CD4-positive, alpha-beta T cell treated with Interleukin-4 for 4 hours (primary cell): ENCODE measurements at places on chromosomes 5 and 9.

DNA sequence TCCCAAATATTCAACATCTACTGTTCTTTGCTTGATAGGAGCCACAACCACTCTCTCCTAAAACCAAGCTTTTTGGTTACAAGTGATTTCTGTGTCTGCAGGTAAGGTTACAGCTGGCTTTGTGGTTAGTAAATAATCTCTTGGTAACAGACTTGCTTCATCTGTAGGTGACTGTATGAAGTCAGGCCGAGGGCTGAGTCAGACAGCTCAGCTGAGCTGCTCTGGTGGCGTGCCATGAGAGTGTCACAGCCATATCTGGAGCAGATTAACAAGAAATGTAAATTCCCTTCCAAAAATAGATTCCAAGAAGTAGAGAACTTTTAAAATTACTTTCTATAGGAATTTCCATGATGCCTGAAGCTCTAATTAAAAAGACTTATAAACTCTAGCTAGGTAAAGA, 23.7 kb upstream of the TAS2R1 start:
- DNase-seq, result no peak

GRCh38 chr9:82504620-82505019, 516.0 kb downstream of the SPATA31D1 start:
- DNase-seq, result no peak

- no peak for DNase-seq
Observed at GRCh38 chr5:125295405-125295872, 549.0 kb upstream of the ZNF608 start.

- no peak for DNase-seq
Observed at GRCh38 chr9:137703842-137704508, 85.2 kb downstream of the EHMT1 start.

GRCh38 chr9:97179616-97180015, 127.8 kb upstream of the CCDC180 start:
- no peak for DNase-seq

DNA sequence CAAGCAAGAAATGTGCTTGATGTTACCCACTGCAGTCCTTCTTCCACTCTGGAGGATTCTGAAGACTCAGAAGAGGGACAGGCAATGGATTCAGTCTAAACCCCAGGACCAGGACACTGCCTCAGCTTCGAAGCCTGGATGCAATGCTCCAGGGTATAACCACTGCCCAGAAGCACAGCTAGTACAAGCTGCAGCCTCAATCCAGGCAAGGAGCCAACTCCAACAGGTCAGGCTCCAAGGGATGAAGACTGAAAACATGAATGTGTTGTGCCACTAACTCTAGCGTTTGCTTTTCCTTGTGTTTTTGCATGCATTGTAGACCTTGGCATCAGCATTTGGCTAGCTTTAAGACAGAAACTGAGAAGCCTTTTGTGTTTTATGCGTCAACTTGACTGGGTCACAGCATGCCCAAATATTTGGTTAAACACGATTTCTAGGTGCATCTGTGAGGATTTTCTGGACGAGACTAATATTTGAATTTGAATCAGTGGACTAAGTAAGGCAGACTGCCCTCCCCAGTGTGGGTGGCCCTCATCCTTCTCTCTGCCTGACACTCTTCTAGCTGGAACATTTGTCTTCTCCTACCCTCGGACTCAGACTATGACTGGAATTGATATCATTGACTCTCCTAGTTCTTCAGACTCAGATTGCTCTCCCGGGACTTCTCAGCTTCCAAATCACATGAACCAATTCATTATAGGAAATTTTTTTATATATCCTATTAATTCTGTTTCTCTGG, 20.5 kb upstream of the GPX3 start:
- no peak for DNase-seq

GRCh38 chr5:40654377-40654991, 25.2 kb upstream of the PTGER4 start:
- DNase-seq, result no peak

- no peak for DNase-seq
Observed at GRCh38 chr9:110029429-110029955, 178.5 kb downstream of the C9orf152 start.

- no peak for DNase-seq
Observed at GRCh38 chr9:87875831-87876545, 6.7 kb upstream of the SPATA31E1 start.

- DNase-seq, result no peak
Observed at GRCh38 chr5:73300337-73301207, 127.6 kb downstream of the TMEM174 start.

- DNase-seq, result peak; percentile 45
Observed at GRCh38 chr5:168987543-168988300, 313.2 kb downstream of the SLIT3 start.

DNA sequence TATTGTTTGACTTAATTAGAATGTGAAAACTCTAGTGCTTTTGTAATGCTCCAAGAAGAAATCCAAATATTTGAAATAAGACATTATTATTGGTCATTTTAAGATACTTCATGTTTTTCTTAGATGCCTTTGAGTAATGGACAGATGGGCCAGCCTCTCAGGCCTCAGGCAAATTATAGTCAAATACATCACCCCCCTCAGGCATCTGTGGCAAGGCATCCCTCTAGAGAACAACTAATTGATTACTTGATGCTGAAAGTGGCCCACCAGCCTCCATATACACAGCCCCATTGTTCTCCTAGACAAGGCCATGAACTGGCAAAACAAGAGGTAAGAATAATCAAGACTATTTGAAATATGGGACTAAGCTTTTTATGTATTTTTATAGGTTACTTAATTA, 69.2 kb upstream of the SREK1 start:
- DNase-seq, result no peak

GRCh38 chr5:180636403-180637075, 12.9 kb downstream of the FLT4 start:
- no peak for DNase-seq

DNA sequence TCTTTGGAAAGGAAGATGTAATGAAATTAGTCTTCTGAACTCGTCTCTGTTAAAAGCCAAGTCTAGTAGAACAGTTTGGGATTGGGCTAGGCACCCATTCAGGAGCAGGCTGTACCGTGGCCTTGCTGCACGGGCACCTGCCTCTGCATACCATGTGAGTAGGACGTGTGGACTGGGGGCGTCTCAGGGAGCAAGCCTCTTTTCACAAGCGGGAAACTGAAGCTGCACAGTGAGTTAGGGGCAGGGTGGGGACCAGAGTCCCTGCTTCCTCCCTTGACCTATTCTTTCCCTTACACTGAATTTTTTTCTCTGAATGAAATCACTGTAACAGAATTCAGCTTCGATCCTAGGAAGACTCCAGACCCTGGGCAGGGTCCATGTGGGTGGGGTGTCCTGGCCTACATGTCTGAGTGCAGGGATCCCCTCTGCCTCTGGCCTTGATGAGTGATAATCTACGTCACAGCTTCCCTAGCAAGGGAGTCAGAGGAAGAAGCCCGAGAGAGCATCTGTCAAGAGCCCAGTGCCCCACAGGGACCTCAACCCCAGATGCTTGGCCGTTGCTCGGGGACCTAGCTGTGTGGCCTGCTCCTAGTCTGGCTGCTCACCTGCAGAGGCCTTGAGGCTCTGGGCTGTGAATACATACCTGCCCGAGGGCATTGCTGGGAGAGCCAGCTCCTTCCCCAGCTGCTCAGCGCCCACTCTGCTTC, 15.1 kb downstream of the PHF2 start:
- DNase-seq, result no peak

DNA sequence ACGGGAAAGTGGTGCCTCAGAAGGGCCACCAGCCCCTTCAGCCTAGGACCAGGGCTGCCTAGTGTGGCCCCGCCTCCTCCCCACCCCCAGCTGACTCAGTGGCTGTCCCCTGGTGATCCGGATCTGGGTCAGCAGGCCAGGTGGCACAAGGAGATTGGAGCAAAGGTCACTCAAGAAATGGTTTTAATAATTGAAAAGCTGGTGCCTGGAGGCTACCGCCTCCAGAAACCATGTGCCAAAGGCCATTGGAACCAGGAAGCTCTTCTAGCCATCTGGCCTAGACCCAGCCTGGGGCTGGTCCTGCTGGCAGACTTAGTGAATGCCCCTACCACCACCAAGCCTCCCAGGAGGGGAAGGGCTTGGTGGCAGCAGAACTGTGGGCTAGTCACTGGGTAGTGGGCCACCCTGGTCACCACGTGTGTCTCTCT, 1.5 kb downstream of the ST6GALNAC4 start:
- no peak for DNase-seq

GRCh38 chr5:9903801-9904200, 273.6 kb upstream of the TAS2R1 start:
- DNase-seq, result no peak

GRCh38 chr9:123548741-123549545, 192.9 kb downstream of the CRB2 start:
- no peak for DNase-seq

- DNase-seq, result no peak
Observed at GRCh38 chr9:85118990-85119755, 449.6 kb downstream of the NTRK2 start.

- DNase-seq, result no peak
Observed at GRCh38 chr9:131432050-131432449, 38.2 kb downstream of the PRRC2B start.

- no peak for DNase-seq
Observed at GRCh38 chr5:102832445-102832844, 77.3 kb downstream of the PAM start.

- DNase-seq, result no peak
Observed at GRCh38 chr5:91319667-91320066, 63.5 kb downstream of the ARRDC3 start.

GRCh38 chr9:82757924-82758323, 305.0 kb downstream of the RASEF start:
- DNase-seq, result no peak

DNA sequence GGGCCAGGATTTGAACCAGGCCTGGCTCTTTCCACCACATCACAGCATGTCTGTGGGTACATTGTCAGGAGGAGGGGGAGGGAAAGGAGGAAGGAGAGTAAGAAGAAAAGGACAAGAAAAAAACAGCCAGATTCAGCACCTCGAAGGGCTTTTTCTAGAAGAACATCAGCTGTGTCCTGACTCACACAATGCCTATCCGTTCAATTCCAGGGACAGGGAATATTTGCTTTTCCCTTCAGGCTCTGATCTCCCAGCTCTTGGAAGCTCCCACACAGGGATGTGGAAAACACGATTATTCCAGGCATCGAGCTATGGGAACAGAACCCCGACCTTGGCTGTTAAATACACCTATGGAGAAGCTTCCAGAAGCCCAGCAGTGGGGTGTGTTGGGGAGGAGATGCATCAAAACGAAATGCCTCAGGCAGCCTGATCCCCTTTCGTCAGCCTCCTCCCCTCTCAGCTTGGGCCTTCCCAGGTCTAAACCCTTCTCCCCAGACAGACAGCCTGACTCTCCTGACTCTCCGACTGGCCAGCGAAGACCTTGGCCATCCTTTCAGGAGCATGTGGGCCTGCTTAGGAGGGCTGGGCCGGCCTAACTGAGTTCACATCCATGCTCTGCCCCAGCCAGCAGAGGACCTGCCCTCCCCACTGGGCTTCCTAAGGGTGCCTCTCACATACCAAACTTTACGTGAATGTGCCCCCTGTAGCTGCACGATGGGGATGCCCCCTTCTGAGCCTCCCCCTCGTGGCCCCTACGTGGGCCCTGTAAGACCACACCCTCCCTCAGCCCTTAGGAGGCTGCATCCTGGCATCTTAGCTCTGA, 54.4 kb downstream of the NEURL1B start:
- no peak for DNase-seq

DNA sequence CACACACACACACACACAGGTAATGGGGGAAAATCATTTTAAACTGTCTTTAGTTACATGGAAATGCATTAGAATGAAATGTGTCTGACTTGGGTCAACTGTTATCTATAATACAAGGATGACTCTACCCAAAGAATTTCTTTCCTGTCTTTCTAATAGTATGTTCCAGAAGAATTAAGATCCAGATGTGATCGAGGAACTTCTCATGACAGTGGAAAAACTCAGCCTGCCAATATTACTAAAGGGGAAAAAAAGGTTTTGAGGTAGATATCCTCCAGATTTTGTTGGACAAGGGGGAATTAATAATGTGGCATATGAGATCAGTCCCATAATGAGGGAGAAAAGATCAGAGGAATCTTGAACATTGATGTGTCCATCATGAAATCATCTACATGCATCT, 190.6 kb upstream of the MAP3K1 start:
- no peak for DNase-seq

- no peak for DNase-seq
Observed at GRCh38 chr9:114209151-114209550, 53.8 kb downstream of the COL27A1 start.

GRCh38 chr9:117886616-117887015, 182.4 kb downstream of the TLR4 start:
- no peak for DNase-seq

DNA sequence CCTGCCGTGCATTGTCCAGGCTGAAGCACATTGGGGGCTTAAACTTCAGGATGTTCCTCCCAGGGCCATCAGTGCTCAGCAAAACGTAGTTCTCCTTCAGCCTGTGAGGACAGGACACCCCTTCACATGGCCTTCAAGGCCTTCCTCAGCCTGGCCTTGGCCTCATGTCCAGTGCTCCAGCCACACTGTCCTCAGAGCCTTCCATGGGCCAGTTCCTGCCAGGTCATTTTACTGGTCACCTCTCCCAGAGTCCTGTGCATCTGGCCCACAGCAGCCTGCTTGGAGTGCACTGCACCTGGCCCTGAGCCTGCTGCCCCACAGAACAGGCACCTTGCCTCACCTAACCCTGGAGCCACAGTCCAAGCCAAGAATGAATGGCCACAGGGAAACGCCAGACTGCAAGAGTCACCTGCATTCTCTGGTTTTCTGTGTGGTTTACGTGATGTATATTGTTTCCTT, 8.7 kb downstream of the HNRNPAB start:
- no peak for DNase-seq

- DNase-seq, result no peak
Observed at GRCh38 chr5:36029914-36030313, 36.8 kb downstream of the UGT3A2 start.

DNA sequence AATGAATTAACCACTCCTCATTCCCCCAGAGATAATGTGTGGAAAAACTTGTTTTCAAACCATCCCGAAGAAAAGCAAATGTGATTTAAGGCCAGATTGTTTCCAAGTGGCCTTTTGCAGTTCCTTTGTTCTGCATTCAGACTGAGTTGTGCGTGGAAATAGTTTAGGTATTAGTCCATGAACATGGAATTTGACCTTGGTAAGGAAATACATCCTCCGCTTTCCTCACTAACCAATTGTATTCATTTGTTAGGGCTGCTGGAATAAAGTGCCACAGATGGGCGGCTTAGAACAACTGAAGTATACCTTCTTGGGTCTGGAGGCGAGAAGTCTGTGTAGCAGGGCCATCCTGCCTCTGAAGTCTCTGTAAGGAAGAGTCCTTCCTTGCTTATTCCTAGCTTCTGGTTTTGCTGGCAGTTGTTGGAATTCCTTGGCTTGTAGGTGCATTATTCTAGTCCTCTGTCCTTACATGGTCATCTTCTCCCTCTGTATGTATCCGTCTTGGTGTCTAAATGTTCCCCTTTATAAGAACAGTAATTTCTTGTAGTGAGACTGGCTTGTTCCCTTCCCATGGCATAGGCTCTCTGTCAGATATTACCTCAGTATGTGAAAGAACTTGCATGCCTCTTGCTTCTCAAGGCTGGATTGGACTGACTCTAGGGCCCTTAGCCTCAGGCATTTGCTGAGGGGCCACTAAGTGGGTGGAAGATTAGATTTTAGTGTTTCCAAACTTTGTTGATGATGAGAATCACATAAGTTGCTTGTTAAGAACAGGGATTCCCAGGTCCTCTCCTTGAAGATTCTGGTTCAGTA, 53.9 kb downstream of the RAI14 start:
- DNase-seq, result no peak

- DNase-seq, result peak; percentile 86
Observed at GRCh38 chr9:92963831-92964606, 16.7 kb downstream of the FGD3 start.
